ENCODE measurements at places on chromosomes 2 and 18. TPM values are rescaled to one million over a fixed set of nuclear protein-coding genes. Genes with fewer than 3 reads are reported as not detected.

DNA sequence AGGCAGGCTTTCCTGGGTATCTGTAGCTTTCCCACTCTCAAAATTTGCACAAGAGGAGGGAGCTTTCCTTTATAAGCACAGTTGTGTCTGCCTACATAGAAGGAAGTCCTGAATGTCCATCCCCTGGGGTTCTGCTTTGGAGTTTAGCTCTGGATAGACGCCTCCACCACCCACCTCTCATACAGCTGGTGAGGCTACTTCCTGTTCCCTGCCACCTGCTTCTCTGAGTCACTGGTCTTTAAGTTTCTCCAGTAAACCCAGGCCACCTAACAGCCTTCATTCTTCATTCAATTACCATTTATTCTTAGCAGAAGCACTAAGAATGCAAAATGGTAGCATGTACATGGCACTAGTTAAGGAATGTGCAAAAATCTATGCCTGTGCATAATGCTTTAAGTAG is 407.8 kb downstream of the CDH2 start:
- DNase-seq, result no peak

GRCh38 chr2:220104871-220105351 is 477.5 kb downstream of the SLC4A3 start:
- peak; percentile 71 for DNase-seq

- peak; percentile 32 for DNase-seq
Measured at GRCh38 chr2:240934701-240935102, 28.6 kb downstream of the CROCC2 start.

- no peak for DNase-seq
Measured at GRCh38 chr2:9086465-9086864, 83.0 kb upstream of the MBOAT2 start.

DNA sequence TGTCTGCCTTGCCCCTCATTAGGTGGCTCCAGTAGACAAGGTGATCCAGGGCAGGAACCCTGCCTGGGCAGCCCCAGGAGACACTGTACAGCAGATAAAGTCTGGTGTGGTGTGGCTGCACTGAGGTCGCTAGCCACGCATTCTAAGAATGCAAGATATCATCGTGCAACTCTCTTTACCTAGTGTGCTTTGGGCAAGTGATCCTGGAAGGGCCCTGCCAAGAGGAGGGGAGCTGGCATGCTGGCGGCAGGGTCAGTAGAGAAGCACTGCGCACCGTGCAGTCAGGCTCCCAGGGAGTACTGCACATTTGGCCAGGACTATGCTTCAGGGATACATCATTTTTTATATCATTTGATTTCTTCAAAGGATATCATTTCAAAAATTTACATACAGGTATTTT is 195.3 kb upstream of the SMAD2 start:
- peak; percentile 32 for DNase-seq

- no peak for DNase-seq
Measured at GRCh38 chr2:70961648-70961994, 16.8 kb upstream of the ANKRD53 start.

DNA sequence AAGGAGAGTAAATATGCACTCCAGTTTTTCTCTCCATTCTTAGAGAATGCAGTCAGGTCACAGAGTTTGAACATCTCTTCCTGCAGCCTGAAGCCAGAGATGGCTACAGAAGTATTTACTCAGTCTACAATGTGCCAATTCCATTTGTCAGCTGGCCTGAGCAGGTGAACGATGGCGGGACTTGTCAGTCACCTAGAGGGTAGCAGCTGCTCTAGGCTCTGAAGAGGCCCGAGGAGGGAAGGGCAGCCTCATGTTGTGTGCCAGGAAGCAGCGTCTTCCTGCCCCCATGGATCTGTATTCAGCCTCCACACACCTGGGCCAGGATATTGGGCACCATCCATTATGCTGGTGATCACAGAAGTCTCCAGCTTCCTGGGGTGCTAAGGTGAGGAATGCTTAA is 316.7 kb upstream of the CHAC2 start:
- DNase-seq, result no peak

DNA sequence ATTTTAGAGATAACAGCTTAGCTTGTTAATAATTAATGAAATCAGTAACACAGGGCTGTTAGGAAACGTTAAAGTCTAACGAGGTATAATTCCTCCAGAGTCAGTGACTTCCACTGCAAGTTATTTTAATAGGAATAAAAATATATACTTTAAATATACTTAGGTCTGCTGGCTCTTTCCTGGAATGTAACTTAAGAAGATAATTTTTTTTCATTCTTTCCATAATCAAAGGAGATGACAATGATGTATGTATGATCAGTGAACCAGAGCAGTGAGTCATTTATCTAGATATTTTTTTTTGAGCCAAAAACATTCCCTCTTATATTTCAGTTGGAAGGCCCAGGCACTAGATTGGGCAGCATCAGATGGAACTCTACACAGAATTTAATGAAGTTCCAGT is 104.2 kb upstream of the LYPD1 start:
- no peak for DNase-seq

DNA sequence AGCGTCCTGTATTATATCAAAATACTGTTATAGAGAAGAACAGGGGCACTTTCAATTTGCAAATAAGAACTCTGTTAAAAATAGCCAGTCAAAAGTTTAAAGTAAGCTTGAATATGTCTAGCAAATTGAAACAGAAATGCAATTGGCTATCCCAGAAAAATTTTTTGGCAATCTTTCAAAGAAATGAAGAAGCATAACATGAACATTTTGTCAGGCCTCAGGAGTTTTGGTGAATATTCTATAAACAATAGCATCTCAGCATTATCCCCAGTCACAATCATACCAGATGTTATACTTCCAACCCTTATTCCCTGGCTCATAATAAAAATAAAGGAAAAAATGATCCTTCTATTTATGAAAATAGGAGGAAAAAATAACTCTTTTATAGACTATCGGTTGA is 252.4 kb downstream of the GRB14 start:
- no peak for DNase-seq

DNA sequence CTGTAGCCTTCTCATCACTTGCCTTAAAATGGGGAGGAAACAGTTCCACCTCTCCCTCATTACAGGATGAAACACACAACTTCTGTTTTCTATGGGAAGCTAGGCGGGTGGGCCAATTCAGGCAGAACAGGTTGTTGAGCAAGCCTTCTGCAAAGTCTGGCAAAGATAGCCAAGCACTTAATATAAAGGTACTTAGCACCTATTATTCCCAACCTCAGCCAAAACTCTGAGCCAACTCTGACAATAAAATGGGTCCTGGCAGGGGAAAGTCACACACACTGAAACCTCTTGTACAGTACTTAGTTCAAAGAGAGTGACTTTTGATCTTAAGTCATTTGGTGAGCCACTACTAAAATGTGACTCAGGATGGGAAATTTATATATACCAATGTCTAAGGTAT is 15.8 kb upstream of the SOCS6 start:
- DNase-seq, result no peak

DNA sequence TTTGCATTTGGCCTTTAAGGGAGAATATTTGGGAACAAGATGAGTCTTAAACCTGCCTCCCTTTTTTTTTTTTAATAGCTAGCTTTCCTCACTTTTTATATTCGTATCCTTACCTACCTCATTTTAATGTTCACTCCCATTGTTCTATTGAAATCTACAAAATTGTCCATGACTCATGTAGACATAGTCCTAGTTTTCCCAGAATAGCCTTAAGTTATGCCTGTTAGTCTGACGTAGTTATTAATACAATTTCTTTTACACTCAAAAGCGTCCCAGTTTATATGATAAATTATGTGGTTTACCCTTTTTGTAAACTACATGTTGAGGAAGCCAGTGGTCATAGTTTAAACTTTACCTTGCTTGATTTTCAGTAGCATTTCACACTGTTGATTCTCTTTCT is 73.4 kb downstream of the UBR3 start:
- DNase-seq, result no peak

DNA sequence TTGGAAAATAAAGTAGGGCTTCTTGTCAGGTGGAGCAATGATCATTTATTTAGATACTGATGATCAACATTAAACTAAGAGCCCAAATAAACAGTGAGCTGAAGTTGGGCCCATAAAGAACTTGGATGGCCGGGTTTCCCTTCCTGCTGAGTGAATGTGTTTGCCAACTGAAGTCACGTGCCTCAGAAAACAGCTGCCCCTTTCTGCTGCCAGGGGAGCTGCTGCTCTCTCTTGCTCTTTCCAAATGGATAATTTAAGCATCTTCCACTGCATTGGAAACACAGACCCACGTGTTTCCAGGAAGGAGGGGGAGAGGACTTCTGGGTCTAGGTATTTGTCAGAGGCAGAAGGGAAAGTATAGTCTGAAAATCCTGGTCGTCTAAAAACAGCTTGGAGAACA is 22.9 kb upstream of the NCKAP5 start:
- no peak for DNase-seq

The DCDC2C gene
- polyA plus RNA-seq, result not detected

The CRYGC gene
- polyA plus RNA-seq, result not detected

The CYP27C1 gene
- polyA plus RNA-seq, result not detected

The ALLC gene
- polyA plus RNA-seq, result 1.3 TPM

The CYTIP gene
- 3.5 TPM for polyA plus RNA-seq

Measured in kidney (tissue), 22 donors.